ENCODE measurements at places on chromosomes 2 and 18.

GRCh38 chr18:36162981-36163380 is 24.3 kb upstream of the MOCOS start:
- no peaks in the 10 kb centered on the region for H3K36me3 ChIP-seq
- H3K27ac ChIP-seq, result no peak overlapping the region
- DNase-seq, result no peak
- no peak overlapping the region for H3K4me3 ChIP-seq
- no peaks in the 10 kb centered on the region for H3K27me3 ChIP-seq

GRCh38 chr18:70418546-70419311 is 129.9 kb downstream of the SOCS6 start:
- no peaks in the 10 kb centered on the region for H3K36me3 ChIP-seq
- peaks cover 33% of the 10 kb centered on the region for H3K4me1 ChIP-seq
- H3K4me3 ChIP-seq, result no peak overlapping the region
- no peak for DNase-seq

GRCh38 chr2:94939349-94939748 is 68.1 kb downstream of the TEKT4 start:
- no peak overlapping the region for H3K27ac ChIP-seq
- no peak overlapping the region for H3K4me3 ChIP-seq
- H3K36me3 ChIP-seq, result no peaks in the 10 kb centered on the region

GRCh38 chr2:212535996-212536816 is 2.4 kb downstream of the ERBB4 start:
- H3K4me3 ChIP-seq, result peak overlapping the region; percentile 52

DNA sequence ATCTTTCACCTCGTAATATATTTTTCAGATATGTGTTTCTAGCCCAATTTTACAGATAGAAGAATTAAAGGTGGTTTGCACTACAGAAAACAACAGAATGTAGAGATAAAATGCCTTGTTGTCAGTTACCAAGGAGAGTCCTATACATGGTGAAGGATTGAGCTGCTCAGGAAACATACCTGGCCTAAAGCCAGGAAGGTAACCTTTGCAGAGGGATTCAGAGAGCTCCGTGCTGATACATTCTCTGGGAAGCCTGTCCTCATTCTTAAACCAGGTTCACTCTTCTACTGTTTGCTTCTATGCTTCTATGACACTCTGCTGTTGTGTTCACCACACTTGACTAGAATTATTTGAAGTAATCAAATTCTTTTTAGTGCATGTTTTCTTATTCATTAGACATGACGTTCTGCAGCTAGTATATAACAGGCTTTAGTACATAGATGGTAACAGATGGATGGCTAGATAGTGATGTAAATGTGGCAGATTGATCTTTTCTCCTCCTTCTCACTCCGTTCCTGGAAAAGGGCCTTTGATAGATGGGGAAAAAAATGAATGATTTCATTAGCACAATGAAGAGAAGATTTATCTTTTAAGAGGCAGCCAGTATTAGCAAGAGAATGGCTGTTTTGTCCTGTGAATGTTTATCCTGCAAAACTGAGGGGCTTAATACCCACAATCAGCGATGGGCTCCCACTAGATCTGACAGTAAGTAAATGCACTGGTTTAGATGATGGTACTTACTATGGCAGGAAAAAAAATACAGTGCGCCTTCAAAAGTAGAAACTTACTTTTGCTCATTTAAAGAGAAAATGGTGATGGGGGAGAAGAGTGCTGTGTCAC is 589.6 kb upstream of the FAM98A start:
- no peak overlapping the region for H3K27ac ChIP-seq
- no peaks in the 10 kb centered on the region for H3K36me3 ChIP-seq
- no peak for DNase-seq
- no peaks in the 10 kb centered on the region for H3K27me3 ChIP-seq
- H3K4me1 ChIP-seq, result no peaks in the 10 kb centered on the region
- no peak overlapping the region for H3K4me3 ChIP-seq

DNA sequence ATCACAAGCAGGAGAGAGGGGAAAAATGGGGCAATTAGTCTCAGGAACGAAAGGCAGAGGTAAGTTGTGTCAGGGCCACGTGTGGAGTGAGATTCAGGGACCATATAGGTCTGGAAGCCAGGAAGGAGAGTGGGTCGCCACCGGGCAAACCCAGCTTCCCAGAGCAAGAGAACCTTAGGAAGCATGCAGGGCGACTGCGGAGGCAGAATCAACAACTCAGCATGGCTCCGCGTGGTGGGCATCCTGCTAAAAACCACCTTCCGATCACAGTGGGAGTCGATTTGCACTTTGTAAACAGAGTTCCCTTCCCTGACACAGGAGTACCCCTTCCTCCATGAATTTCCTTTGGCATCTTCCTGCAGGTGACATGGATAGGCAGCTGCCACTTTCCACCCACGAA is 114.6 kb downstream of the TTC32 start:
- H3K27ac ChIP-seq, result no peak overlapping the region
- H3K36me3 ChIP-seq, result no peaks in the 10 kb centered on the region

- no peaks in the 10 kb centered on the region for H3K27me3 ChIP-seq
- no peak overlapping the region for H3K4me3 ChIP-seq
These were observed 255.1 kb downstream of the EIPR1 start for GRCh38 chr2:3122525-3122924.

DNA sequence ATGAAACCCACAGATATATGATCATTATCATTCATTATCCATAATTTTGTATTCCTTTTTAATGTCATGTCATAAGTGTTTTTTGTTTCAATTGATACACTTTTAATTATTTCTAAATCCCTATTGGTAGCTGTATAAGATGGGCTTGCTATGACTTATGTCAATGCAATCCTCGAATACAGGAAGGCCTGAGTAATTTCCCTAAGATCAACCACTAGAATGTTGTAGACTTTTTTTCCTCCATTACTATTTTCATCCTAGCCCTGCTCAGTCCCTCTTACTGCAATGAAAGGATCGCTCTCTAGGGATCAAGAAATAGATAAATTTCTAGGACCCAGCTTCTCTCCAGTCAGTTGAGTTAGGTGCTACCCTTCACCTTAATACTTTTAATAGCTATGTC is 186.3 kb downstream of the KCNE4 start:
- no peaks in the 10 kb centered on the region for H3K36me3 ChIP-seq
- no peak overlapping the region for H3K27ac ChIP-seq
- DNase-seq, result no peak
- H3K4me3 ChIP-seq, result no peak overlapping the region
- no peaks in the 10 kb centered on the region for H3K4me1 ChIP-seq

GRCh38 chr2:151657667-151658076 is 76.6 kb downstream of the NEB start:
- H3K36me3 ChIP-seq, result no peaks in the 10 kb centered on the region
- H3K4me3 ChIP-seq, result no peak overlapping the region
- H3K4me1 ChIP-seq, result no peaks in the 10 kb centered on the region
- no peaks in the 10 kb centered on the region for H3K27me3 ChIP-seq
- no peak overlapping the region for H3K27ac ChIP-seq

DNA sequence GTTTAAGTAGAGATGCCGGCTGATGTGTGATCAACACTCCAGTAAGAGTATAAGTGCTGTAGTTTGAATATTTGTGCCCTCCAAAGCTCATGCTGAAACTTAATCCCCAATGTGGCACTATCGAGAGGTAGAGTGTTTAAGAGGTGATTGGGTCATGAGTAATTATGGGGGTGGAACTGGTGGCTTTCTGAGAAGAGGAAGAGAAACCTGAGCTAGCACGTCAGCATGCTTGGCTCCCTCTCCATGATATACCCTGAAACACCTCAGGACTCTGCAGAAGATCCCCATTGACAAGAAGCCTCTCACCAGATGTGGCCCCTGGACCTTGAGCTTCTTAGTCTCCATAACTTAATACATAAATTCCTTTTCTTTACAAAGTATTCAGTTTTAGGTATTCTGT is 584.8 kb downstream of the TSN start:
- no peaks in the 10 kb centered on the region for H3K4me1 ChIP-seq
- H3K36me3 ChIP-seq, result no peaks in the 10 kb centered on the region
- H3K27ac ChIP-seq, result no peak overlapping the region
- H3K4me3 ChIP-seq, result no peak overlapping the region
- no peaks in the 10 kb centered on the region for H3K27me3 ChIP-seq

DNA sequence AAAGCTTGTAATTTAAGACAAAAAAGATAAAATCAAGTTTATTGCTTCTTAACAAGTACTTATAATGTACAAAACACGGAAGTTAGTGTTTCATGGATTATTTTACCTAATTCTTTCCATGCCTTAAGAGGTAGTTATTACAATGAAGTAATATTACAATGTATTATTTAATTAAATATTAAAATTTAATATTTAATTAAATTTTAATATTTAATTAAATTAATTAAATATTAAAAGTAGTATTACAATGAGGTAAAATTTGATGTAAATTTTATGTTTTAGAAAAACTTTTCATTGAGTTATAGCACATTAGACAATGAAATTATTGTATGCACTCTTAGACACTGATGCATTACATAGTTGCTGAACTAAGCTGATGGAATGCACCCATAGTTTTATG is 220.7 kb upstream of the NETO1 start:
- DNase-seq, result no peak
- H3K36me3 ChIP-seq, result no peaks in the 10 kb centered on the region
- no peaks in the 10 kb centered on the region for H3K27me3 ChIP-seq

DNA sequence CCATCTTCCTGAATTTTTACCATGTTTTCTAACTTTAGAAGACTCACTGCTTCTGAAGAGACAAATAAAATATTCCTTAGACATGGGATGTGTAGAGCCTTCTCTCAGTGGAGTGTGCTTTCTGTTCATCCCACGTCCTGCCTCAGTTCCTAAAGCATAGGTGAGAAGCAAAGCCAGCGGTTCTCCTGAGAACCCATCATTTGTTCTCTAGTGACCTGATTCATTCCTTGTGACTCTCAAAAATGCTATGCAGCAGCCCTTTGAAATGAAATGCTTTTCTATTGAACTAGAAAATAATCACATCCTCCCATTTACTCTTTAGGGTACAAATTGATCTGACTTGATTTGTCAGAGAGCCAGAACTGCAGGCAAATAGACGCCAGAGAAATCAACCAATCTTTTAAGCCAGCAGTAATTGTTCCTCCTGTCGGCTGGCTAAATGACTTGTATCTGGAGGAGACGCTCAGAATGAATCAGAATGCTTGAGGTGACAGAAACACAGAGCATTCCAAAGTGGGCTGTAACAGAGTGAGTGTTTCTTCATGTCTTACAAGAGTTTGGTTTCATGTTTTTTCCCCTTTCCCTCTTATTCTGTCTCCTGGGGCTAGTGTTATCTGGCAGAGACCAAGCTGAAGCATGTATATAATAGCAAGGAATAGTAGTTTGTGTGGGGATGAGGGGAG is 81.3 kb upstream of the TMEM178A start:
- H3K4me1 ChIP-seq, result no peaks in the 10 kb centered on the region
- DNase-seq, result no peak
- H3K36me3 ChIP-seq, result no peaks in the 10 kb centered on the region
- H3K27ac ChIP-seq, result no peak overlapping the region
- no peaks in the 10 kb centered on the region for H3K27me3 ChIP-seq

- no peaks in the 10 kb centered on the region for H3K36me3 ChIP-seq
- H3K4me1 ChIP-seq, result no peaks in the 10 kb centered on the region
- no peak overlapping the region for H3K4me3 ChIP-seq
- DNase-seq, result no peak
- H3K27me3 ChIP-seq, result no peaks in the 10 kb centered on the region
These were observed 929.2 kb upstream of the SOX11 start for GRCh38 chr2:4762951-4763376.

DNA sequence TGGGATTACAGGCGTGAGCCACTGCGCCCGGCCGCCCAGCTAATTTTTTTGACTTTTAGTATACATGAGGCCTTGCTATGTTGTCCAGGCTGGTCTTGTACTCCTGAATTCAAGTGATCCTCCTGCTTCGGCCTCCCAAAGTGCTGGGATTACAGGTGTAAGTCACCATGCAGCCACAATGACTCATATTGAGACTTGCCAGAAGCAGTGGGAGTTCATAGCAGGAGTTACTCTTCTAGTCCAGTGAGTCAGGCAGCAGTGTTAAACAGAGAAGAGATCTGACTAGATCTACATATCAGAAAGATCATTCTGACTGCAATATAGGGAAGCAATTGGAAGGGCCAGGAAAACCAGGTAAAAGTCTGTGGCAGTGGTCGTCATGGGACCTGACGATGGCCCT is 1.5 kb upstream of the FLACC1 start:
- no peak for DNase-seq
- H3K4me1 ChIP-seq, result no peaks in the 10 kb centered on the region
- no peak overlapping the region for H3K27ac ChIP-seq
- H3K27me3 ChIP-seq, result no peaks in the 10 kb centered on the region
- H3K36me3 ChIP-seq, result no peaks in the 10 kb centered on the region
- H3K4me3 ChIP-seq, result no peak overlapping the region

DNA sequence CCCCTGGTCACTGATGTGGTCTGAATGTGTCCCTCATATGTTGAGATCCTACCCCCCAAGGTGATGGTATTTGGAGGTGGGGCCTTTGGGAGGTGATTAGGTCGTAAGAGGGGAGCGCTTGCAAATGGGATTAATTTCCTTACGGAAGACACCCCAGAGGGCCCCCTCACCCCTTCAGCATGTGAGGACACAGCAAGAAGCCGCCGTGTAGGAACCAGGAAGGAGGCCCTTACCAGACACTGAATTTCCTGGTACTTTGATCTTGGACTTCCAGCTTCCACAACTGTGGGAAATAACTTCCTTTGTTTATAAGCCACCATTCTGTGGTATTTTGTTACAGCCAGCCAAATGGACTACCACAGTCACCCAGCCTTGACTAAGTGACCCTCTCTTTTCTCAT is 35.9 kb downstream of the NCK2 start:
- peaks cover 51% of the 10 kb centered on the region for H3K4me1 ChIP-seq
- H3K27ac ChIP-seq, result no peak overlapping the region
- H3K27me3 ChIP-seq, result no peaks in the 10 kb centered on the region
- H3K36me3 ChIP-seq, result no peaks in the 10 kb centered on the region
